SK-N-SH (cell line): ENCODE measurements at places on chromosomes 3 and 15. TPM values are rescaled to one million over a fixed set of nuclear protein-coding genes. Genes with fewer than 3 reads are reported as not detected.
A peak's percentile ranks its signal among the peaks of the same experiment; 100 is the strongest.

DNA sequence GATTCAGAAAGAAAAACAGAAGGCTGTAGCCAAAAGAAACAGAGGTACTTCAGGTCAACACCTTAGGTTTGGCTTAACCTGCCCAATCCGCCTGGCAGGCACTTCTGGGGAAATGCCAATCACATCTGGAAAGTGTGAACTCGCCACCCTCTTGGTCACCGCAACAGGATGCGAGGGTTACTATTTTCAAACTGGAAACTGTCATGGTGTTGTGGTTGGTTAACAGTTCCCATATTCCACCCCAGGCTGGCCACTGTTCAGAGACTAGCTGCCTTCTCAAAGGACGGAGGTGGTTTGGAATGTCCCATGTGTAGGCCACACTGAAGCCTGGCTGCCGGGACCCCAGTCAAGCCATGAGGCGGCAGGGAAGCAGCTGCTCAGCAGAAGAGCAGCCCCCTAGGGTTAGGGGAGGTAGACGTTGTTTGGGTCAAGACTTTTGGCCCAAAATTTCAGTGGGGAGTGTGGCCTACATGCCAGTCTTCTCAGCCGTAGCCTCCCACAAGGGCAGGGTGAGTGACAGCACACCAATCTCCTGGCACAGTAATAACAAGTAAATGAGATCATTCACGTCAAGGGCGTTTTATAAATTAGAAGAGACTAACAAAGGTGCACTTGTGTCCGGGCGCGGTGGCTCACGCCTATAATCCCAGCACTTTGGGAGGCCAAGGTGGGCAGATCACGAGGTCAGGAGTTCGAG lies 54.6 kb downstream of the UMPS start:
- DNase-seq, result no peak

- DNase-seq, result peak; percentile 52
These were observed 478 bp downstream of the BNC1 start for GRCh38 chr15:83283813-83284558.

DNA sequence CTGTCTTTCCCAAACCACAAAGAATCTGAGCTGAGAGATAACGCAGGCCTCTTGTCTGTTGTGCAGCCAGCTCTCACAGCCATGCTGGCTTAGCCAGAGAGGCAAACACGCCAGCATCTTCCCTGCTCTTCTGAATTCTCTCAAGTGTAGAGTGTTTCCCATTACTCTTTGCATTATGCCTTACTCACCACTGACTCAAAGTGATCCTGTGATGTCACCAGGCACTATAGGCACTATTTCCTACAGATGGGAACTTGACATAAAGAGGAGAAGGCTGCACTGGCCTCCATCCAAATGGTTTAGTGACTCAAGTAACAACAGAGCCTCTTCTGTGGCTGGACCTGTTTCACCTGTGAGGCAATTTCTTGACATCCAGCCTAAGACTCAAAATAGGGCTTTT lies 44.4 kb downstream of the PDZRN3 start:
- no peak for DNase-seq

DNA sequence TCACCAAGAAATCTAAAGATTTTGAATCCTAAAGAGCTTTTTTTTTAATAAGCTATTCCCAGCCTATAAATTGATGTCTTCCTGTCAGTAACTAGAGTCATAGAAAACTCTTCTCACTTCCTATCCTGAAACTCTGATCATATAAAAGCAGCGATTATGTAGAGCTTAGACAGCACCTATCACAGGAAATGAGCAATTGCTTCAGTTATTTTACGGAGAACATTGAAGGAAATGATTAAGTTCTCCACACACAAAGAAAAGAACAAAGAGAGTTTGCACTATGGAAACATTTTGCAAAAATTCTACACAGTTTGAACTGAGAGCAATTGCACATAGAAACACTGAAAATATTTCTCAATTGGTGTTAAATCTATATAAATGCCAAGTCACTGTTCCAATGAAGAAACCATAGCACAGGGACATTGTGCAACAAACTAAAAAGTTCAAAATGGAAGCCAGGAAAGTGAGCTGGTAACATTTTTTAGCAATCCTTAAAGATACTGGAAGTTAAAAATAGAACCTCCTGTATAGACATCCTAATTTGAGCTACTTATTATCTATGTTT lies 291.5 kb upstream of the ARHGEF26 start:
- DNase-seq, result no peak

DNA sequence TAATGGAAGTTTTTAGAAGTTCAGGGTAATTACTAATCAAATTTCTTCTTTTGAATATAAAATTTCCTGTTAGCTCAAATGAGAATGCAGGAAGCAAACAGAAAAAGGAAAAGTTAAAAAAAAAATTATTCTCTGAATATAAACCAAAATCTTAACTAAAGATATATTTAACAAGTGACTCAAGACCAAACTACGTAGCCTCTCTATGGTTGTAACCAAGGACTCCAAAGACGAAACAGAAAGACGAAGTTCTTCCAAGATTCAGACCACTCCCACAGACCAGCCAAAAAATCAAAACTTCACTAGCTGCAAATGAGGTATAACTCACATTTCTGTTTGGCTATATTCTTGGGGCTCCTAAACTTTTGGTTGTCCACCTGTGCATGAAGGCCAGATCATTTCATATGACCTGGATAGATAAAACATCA lies 846.5 kb upstream of the ALCAM start:
- DNase-seq, result no peak

- DNase-seq, result peak; percentile 42
These were observed 8.1 kb downstream of the CAV3 start for GRCh38 chr3:8741581-8742261.

Gene HDC
- not detected in 2 replicates for polyA plus RNA-seq
